NB4 (cell line): ENCODE measurements at places on chromosomes 6 and 20.
A peak's percentile ranks its signal among the peaks of the same experiment; 100 is the strongest.

DNA sequence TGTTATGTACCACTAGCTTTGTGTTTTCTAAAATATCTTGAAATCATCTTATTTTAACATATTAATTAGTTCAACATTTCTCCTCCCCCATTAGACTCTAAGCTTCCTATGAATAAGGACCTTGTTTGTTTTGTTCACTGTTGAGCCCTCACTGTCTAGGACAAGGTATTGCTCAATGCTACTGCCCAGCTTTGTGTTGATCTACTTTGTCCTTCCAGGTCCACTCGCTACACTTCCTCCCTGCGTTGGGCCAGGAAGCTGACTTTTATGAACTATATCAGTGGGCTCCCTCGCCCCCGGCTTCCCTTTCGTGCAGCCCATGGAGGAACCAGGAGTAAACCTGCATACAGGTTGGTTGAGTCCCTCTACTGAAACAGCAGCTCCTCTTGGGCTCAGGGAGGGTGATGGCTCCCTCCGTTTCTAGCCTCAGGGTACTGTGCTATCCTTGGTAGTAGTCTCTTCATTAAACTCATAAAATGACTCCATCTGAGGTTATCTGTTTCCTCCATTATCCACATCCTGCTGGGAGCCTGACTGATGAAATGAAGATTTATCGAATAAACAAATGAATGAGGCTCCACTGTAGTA is 272.5 kb downstream of the CLIC5 start:
- peak; percentile 62 for DNase-seq

- DNase-seq, result no peak
These were observed 7.9 kb downstream of the RAB32 start for GRCh38 chr6:146551545-146551944.

GRCh38 chr6:5398530-5398929 is 137.2 kb downstream of the FARS2 start:
- DNase-seq, result peak; percentile 75

DNA sequence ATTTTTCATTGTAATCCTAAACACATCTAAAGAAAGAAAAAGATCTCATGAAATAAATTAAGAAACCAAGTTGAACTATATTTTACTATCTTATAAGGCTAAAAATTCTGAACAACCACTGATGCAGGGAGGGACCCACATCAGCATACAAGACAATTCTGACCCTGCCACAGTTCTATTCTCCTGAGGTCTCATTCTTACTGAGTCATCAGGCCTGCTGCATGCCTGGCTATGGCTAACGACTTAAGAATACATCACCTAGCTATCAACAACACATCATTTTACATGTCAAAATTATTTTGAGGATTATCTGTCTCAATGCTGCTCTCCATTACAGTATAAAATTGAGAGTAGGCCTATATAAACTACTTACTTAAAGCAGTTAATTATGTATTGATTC is 52.9 kb downstream of the FBXL4 start:
- no peak for DNase-seq

- no peak for DNase-seq
These were observed 57.8 kb downstream of the POPDC3 start for GRCh38 chr6:105121981-105122380.

GRCh38 chr6:35093118-35093445 is 48.1 kb downstream of the TCP11 start:
- DNase-seq, result no peak

DNA sequence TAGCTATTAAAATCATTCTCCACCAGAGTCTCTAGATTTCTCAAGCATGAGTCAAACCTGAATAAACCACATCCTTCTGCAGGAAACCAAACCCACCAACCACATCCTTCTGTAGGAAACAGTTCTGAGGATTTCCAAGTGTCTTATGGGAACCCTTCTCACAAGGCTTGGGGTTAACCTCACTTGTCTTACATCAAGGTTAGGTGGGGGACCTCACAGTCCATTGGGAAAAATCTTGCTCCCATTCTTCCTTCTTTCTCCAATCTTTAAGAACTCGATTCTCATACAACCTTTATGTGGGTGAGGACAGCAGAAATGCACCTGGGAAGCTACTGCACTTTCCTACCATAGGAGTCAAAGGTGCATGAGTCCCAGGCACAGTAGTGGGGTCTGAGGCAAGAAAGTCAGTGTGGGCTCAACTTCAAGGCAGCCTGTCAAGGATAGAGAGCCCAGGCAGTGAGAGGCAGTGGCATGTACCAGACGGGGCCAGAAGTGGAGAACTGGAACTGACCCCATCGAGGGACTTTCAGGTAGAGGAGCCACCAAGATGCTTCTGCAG is 114.5 kb downstream of the SLC22A3 start:
- DNase-seq, result peak; percentile 90

GRCh38 chr6:33904050-33904746 is 100.4 kb upstream of the MLN start:
- peak; percentile 38 for DNase-seq

DNA sequence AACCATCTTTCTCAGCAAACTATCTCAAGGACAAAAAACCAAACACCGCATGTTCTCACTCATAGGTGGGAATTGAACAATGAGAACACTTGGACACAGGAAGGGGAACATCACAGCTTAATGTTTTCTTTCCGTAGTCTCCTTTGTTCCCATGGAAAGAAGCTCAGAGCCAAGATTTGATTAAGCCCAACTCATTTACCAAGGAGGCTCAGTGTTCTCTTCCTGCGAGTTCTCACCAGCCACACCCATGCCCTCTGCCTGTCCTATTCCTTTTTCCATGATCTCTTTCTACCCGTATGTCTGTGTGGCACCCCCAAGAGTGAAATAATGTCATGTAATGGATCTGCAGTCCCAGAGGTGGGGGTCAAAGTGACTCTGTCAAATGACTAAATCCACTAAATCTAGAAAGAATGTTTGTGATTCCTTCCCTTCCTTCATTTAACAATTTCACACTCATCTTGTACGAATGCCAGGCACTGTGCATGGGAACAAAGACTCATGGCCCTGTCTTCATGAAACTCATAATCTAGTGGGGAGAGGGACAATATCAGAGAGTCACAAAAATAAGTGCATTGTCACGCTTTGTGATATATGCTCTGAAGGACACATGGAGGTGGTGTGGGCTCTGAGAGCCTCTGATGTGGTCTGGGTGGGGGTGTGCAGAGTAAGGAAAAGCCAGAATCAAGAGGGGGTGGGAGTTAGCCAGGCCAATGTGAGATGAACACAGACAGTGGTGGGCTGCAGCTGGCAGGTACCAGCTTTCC is 292.1 kb downstream of the CDC5L start:
- DNase-seq, result no peak

- DNase-seq, result no peak
These were observed 193.8 kb downstream of the PLCB4 start for GRCh38 chr20:9262653-9263194.

DNA sequence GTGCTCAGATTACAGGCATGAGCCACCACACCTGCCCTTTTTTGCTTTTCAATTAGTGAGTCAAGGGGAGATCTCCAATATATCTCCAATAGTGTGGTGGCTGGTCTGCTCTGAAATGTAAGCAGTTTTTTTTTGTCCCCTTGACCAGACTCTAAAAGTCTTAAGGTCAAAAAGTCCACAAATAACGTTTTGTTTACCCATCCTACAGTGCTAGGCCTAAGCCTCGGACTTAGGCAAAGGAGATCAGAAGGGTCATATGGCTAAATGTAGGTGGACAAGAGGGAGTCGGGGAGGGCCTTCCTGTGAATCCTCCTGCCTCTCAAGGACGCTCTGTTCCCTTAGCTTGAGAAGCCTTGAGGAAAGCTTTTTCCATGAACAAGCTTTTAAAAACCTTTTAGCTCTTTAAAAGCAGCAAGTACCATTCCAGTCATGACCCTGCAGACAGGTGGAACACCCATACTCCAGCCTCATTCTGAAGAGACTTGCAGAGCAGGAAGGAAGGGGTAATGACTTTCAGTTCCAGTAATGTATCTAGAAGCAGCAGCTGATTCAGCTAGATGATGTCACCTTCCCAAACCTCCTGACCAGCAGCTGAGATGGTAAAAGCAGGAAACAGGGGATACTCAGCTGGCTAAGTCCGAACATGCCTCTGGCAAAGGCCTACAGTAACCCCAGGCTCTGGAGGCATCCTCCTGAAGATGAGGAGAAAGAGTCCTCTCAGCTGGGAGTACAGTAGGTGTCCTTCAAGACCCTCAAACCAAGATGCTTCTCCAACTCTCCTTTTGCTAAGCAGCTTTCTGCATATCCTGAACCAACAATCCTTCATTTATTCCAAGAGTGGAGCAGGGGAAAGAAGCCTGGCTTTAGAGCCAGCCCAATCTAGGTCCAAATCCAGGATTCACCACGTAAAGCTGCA is 23.6 kb downstream of the BCL2L1 start:
- DNase-seq, result peak; percentile 29

GRCh38 chr20:24991897-24992486 is 559 bp downstream of the APMAP start:
- DNase-seq, result peak; percentile 50

DNA sequence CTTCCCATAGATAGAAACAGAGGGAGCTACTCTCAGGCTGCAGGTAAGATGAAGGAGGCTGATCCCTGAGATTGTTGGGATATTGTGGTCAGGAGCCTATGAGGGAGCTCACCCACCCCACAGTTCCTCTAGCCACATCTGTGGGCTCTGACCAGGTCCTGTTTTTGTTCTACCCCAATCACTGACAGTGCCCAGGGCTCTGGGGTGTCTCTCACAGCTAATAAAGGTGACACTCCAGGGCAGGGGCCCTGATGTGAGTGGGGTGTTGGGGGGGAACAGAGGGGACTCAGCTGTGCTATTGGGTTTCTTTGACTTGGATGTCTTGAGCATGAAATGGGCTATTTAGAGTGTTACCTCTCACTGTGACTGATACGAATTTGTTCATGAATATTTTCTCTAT is 2.8 kb downstream of the HLA-F start:
- DNase-seq, result no peak
